ENCODE measurements at places on chromosomes 16 and 17.

GRCh38 chr16:89860747-89861304 lies 12.6 kb upstream of the TCF25 start:
- DNase-seq: peak; percentile 79

GRCh38 chr17:79125503-79125902 lies 50.9 kb downstream of the ENGASE start:
- DNase-seq: no peak

GRCh38 chr17:80750263-80750662 lies 205.6 kb downstream of the RPTOR start:
- DNase-seq: peak; percentile 30

- no peak for DNase-seq
Observed at GRCh38 chr17:63153488-63153887, 187.5 kb downstream of the TANC2 start.

GRCh38 chr17:21275047-21275578 lies 9.4 kb upstream of the MAP2K3 start:
- peak; percentile 41 for DNase-seq

DNA sequence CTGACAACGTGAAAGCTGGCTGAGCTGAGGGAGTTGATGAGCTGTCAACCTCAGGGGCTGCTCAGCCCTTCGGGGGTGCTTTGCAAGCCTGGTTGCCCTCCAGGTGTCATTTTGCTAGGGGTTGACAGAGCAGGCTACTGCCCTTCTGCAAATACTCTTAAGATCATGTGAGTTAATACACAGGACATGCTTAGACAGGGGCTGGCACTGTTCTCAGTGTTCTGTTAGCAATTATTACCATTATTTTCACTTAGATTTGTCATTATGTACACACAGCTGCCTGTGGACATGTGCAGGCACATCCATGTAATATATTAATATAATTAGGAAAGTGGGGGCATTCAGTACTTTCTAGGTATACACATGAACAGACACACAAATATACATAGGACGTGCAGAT lies 554.3 kb upstream of the HSBP1 start:
- no peak for DNase-seq

DNA sequence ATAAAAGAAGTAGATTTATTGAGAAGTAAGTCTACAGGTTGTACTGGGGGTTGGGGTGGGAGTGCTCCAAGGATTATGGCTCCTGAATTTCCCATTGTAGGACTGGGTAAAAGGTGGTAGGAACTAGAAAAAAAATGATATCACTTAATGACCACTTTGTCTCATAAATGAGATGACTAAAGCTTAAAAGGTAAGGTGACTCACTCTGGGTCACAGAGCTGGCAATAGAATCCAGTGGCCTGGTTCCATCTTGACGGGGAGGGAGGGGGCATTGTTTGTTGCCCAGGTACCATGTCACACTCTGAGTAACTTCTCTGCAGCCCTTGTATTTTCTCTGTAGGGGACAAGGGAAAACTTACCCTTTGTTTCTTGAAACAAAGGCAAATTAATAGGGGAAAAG lies 126.1 kb downstream of the PITPNC1 start:
- DNase-seq: peak; percentile 45

DNA sequence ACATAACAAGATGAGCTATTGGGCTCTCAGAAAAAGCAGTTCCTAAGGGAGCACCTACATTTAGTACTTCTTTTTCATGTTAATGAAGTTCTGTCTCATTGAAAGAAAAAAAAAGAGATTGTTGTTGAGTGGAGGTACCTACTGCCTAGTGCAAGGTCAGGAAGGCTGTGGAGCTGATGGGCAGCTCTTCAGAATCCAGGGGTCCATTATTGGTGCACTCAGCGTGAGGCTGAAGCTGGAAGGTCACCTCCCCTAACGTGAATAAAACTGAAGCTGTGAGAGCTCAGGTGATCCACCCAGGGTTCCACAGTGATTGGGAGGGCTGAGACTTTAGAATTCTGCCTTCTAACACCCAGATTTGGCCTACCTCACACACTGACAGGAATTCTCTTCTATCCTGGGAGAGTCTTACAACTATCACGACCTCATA lies 153.9 kb upstream of the TBX2 start:
- no peak for DNase-seq

DNA sequence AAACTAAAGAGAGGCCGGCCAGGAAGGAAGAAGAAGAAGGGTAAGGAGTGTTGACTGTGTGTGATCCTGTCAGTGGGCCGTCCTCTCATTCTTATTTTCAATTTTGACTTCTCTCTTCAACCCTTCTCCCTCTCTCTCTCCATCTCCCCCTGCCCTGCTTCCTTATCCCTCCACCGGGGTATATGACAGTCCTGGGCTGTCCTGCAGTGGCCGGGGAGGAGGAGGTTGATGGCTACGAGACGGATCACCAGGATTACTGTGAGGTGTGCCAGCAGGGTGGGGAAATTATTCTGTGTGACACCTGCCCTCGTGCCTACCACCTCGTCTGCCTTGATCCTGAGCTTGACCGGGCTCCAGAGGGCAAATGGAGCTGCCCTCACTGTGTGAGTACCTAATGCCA lies 5.6 kb downstream of the CHD3 start:
- no peak for DNase-seq

DNA sequence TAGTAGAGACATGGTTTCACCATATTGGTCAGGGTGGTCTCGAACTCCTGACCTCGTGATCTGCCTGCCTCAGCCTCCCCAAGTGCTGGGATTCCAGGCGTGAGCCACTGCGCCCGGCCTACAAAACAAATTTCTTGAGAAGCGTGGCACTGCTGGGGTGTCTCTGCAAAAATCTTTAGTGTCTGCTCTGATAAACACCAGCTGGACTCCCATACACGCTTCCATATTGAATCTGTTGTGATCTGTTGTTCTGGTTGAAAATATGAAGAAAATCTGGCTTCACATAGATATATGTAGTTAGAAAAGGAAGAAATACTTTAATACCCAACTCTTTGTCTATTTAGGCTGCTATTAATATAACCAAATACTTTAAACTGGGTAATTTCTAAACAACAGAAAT lies 33.3 kb downstream of the VPS53 start:
- no peak for DNase-seq

GRCh38 chr16:10737068-10737625 lies 6.5 kb upstream of the NUBP1 start:
- DNase-seq: peak; percentile 80

DNA sequence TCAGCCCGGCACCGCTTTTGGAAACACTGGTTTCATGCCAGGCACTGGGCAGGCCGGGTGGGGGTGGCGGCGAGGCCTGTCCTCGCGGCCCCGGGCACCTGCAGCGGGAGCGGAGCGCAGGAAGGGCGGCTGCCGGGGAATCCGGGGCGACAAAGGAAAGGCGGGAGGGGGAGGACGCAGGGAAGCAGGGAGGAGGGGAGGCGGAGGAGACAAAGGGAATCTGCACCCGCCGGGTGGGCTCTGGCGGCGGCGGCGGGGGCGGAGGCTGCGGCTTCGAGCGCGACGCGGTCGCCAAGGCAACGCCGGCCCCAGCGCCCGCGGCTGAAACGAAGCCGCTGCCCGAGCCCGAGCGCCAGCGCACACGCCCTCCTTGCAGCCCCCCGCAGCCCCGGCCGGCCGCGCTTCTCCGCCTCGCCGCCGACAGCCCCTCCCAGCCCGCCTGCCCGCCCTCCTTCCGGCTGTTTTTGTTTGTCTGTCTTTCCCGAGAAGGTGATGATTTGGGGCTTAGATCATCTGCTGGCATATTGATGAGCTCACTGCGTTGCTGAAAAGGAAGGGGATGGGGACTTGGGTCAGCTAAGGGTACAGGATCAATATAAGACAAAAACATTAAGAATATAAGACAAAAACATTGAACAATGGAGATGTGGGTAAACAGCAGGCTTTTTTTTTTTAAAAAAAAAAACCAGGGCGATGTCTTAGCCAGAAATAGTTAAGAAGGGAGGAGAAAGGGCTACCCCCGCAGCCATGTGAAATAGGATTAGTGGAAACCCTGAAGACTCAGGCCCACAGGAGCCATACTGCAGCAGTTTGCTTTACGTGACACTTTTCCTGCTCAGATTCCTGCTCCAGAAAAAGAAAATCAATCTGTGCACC lies 32.7 kb downstream of the CDK5R1 start:
- DNase-seq: peak; percentile 87

DNA sequence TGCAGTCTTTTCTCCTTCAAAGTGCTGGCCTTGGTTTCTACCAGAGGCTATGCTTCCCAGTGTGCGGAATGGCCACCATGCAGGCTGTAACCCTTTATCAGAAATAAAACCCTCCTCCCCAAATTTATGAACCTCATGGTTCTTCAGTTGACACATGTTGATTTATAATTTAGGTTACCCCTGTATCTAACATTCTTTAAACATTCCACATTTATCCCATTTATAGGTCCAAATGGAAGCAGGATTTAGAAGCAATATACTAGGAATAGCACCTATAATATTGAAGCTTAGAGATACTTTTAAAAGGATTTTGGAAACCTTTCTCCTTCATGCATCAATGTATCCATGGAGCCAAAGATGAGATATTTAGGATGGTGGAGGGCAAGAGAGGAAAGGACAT lies 438.8 kb upstream of the C16orf82 start:
- no peak for DNase-seq

DNA sequence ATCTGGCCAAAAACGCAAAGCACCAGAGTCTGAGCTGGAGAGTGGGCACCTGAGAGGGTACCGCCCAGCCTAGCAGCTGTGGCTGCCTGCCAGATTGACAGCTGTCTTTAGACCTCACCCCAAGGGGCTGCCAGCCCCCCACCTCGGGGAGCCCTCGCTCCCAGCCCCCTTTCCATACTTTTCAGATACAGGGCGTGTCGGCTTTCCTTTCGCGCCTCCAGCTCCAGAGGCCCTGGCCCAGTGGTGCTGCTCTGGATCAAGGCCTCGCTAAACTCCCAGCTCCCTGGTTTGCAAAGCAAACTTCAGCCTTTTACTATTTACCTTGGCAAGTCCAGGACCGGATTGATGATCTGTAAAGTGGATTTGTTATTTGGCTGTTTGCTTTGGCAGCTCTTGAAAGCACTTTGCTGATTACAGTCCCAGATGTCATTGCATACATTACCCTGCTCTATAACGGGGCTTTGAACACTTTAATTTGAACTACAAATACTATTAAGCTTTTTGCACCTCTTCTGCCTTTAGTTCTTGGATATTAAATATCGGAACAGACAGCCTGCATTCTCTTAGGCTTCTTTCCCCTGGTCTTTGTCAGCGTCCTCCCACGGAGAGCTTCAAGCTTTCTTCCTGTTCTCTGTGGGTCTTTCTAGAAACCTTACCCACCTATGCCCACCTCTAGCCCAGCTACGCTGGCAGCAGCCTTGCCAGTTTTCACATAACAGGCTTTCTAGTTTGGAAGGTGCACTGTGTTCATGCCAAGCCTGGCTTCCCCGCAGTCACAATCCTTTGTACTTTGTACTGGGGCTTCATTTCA lies 63.6 kb upstream of the TBX2 start:
- no peak for DNase-seq

GRCh38 chr17:31499771-31500554 lies 108.5 kb downstream of the RAB11FIP4 start:
- DNase-seq: peak; percentile 41

- DNase-seq: no peak
Observed at GRCh38 chr17:63703029-63703428, 3.1 kb upstream of the LIMD2 start.

DNA sequence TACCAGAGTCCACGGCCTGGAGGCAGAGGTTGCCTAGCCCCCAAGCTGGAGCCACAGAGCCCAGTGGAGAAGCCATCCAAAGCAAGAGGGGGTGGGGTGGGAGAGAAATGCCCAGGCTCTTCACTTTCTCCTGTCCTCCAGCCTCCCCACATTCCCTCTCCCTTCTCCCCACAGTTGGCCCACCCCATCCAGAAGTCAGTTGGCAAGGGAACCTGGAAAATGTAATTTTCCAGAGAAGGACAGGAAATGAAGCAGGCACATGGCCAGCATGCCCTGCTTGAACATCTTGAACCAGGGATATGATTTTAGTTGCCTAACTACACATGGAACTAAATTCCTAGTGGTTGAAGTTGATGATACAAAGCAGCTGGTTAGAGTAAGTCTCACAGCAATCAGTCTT lies 73.3 kb upstream of the IRX6 start:
- DNase-seq: no peak

- no peak for DNase-seq
Observed at GRCh38 chr17:75751676-75752404, 13.2 kb downstream of the GALK1 start.

GRCh38 chr16:70759666-70760065 lies 41.3 kb downstream of the VAC14 start:
- DNase-seq: no peak

GRCh38 chr17:31595076-31595475 lies 203.6 kb downstream of the RAB11FIP4 start:
- DNase-seq: no peak

GRCh38 chr16:61726125-61726524 lies 310.1 kb downstream of the CDH8 start:
- no peak for DNase-seq

DNA sequence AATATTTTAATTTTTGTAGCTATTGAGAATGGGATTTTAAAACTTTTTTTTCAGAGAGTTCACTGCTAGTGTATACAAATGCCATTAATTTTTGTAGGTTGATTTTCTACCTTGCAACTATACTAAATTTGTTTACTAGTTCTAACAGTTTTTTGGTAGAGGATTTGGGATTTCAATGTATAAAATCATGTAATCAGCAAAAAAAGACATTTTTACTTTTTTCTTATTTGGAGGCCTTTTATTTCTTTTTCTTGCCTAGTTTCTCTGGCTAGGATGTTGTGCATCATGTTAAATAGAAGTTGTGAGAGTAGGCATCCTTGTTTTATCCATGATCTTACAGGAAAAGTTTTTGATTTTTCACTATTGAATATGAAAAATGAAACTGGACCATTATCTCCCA lies 602.9 kb upstream of the KIF2B start:
- no peak for DNase-seq

GRCh38 chr17:15981208-15981607 lies 18.3 kb downstream of the ZSWIM7 start:
- no peak for DNase-seq

DNA sequence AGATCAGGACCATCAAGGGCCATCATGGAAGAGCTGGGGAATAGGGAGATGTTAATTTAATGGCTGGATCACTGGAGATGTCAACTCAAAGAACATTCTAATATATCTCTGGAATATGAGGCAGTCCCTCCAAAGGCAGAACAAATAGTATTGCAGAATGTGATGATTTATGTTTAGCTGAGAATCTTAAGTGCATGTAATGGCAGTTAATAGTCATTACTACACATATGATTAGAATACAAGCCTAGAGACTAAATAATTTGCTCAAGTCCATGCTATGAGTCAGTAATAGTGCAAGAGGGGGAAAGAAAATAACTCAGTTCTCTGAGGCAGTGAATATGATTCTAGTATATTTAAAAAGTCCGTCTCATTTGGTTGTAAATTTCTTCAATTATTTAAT lies 32.3 kb downstream of the SNTB2 start:
- no peak for DNase-seq

DNA sequence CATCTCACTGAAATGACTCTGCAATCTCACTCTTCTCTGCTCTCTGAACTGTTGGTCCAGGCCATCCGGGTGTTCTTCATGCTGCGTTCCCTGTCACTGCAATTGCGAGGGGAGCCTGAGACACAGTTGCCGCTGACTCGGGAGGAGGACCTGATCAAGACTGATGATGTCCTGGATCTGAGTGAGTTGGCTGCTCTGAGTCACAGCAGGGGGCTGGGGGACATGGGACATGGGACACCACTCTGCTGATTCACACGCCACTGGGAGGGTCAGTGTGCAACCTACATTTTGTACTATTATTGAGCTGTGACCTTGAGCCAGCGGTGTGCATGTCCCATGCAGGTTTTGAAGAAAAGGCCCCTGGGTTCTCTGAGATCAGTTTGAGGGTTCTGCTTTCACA lies 116.5 kb downstream of the CLEC16A start:
- no peak for DNase-seq

- DNase-seq: no peak
Observed at GRCh38 chr17:63692195-63692816, 7.6 kb downstream of the LIMD2 start.

All from CD4-positive, alpha-beta T cell treated with Interleukin-17A for 4 hours (primary cell).